Pancreas (tissue), 10 donors: ENCODE measurements at places on chromosomes 6 and 20. TPM values are rescaled to one million over a fixed set of nuclear protein-coding genes. Genes with fewer than 3 reads are reported as not detected.
A peak's percentile ranks its signal among the peaks of the same experiment; 100 is the strongest.

The RIPOR3 gene
- total RNA-seq, result 0.67 TPM

The SERPINB1 gene
- total RNA-seq, result 94.1 TPM

The TMEM151B gene
- 0.12 TPM for total RNA-seq

The SLC22A3 gene
- 0.37 TPM for total RNA-seq

The FRS3 gene
- 4.5 TPM for total RNA-seq

- no peaks in the 10 kb centered on the region for H3K4me1 ChIP-seq
- DNase-seq, result no peak
- H3K27me3 ChIP-seq, result no peaks in the 10 kb centered on the region
- no peak overlapping the region for H3K4me3 ChIP-seq
- H3K27ac ChIP-seq, result peak overlapping the region; percentile 8
Measured at GRCh38 chr6:154500769-154501577, 9.5 kb downstream of the CNKSR3 start.

DNA sequence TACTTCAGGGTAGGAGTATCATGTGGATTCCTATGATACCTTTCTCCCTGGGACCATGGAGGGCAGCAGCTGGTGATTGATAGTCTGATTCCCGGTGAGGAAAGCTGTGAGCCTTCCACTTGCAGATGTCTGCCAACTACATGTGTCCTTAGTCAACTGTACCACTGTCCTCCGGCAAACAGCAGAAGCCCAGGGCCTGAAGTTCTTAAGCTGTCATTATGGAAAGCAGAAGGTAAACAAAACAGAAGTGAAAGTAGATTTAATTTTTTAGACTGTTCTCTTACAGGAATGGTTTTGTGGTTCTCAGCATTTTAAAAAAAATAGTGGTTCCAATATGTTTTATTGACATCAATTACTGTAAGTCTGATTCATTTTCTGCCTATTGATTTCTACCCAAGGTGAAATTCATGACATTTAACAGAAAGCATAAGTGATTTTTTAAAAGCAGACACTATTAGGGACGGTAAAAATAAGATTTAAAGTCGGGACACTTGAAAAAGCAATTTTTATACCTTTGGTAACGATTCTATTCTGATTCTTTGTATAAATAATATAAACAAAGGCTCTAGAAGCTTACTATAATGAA lies 36.6 kb downstream of the PTPN1 start:
- H3K4me1 ChIP-seq, result peaks cover 11% of the 10 kb centered on the region
- no peak overlapping the region for H3K4me3 ChIP-seq
- no peaks in the 10 kb centered on the region for H3K27me3 ChIP-seq
- no peaks in the 10 kb centered on the region for H3K36me3 ChIP-seq

DNA sequence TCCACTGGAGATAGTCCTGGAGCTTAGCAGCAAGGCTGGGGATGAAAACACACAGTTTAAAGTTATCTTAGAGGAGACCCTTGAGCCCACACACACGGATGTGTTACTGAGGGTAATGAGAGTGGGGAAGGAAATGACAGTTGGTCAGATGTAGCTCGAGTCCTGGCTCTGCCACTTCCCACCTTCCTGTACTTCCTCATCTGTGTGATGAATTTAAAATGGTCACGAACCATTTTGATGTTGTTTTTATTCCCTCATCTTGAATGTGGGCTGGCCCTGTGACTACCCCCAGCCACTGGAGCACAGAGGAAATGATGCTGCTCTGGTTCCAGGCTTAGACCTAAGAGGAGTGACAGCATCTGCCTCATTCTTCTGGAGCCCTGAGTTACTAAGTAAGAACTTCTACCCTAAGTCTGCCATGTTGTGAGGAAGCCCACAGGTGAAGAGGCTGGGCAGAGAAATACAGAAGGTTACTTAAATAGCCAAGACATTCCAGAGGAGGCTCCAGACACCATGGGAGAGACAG lies 141.2 kb downstream of the NRN1 start:
- H3K27me3 ChIP-seq, result no peaks in the 10 kb centered on the region
- no peak for DNase-seq
- no peaks in the 10 kb centered on the region for H3K4me1 ChIP-seq
- H3K4me3 ChIP-seq, result no peak overlapping the region

DNA sequence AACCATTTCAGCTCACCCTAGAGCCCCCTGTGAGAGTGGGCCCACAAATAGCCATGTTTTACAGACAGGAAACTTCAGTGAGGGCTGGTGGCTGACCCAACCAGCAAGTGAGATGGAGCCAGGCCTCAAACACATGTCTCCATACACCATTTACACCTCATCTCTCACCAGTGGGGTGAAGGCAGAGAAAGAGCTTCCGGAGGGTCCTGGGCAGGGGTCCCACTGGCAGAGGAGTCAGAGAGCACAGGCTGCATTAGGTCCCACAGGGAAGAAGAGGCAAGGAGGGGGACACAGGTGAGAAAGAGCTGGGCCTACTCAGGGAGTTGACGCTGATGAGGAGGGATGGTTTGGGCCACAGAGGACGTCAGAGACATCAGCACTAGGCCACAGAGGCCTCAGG lies 172.6 kb downstream of the VEGFA start:
- no peak for DNase-seq
- no peaks in the 10 kb centered on the region for H3K27me3 ChIP-seq

- H3K27me3 ChIP-seq, result no peaks in the 10 kb centered on the region
- no peak overlapping the region for H3K27ac ChIP-seq
- H3K4me3 ChIP-seq, result no peak overlapping the region
Measured at GRCh38 chr20:47574616-47575364, 73.1 kb downstream of the NCOA3 start.

DNA sequence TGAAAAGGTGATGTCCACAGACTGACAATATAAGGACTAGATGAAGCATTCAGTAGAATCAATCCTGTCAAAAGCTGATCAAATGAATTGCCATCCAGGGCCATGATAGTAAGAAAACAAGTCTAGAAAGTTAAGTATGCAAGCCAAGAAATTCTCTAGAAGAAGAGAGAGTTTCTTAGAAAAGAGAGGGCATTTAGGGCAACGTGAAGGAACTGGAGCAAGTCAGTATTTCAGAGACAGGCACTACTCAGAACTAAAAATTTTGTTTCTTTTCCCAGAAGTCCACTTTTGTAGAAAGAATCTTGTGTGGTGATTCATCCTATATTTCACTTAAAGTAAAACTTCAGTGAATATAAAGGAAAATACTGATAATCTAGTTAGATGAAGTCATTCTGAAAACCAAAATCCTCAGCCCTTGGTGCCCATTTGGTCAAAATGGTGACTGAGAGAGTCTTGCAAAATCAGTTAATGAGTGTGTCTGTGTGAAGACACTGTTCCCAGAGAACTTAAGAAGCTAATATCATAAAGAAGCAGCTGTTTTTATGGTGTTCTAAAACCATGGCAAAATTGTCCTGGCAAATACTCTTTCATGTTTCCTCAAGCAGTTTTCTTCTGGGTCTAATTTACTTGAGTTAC lies 82.2 kb downstream of the COL19A1 start:
- H3K4me1 ChIP-seq, result no peaks in the 10 kb centered on the region
- no peak overlapping the region for H3K27ac ChIP-seq
- no peak overlapping the region for H3K4me3 ChIP-seq

- no peak overlapping the region for H3K4me3 ChIP-seq
- peak overlapping the region; percentile 78 for H3K27ac ChIP-seq
- DNase-seq, result peak; percentile 82
- H3K27me3 ChIP-seq, result no peaks in the 10 kb centered on the region
- H3K4me1 ChIP-seq, result peaks cover 11% of the 10 kb centered on the region
Measured at GRCh38 chr20:12093057-12093796, 175.5 kb downstream of the BTBD3 start.

- no peaks in the 10 kb centered on the region for H3K4me1 ChIP-seq
- H3K27me3 ChIP-seq, result no peaks in the 10 kb centered on the region
- no peak for DNase-seq
Measured at GRCh38 chr6:117607511-117607910, 5.2 kb upstream of the GOPC start.

DNA sequence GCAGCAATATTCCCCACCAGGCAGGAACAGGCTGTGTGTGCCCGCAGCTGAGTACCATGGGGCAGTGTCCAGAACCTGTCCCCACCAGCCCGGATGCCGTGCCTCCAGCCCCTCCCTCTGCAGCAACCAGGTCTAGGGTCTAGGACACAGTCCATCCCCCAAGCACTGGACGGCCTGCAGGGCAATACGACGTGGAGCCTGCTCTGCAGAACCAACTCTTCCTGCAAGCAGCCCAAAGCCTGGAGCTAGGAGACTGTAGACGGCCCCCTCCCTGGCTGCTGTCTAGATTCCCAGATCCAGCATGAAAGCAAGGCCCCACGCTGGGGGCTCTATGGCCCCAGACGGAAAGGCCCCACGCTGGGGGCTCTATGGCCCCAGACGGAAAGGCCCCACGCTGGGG lies 128.2 kb upstream of the AFDN start:
- no peaks in the 10 kb centered on the region for H3K36me3 ChIP-seq
- no peak for DNase-seq
- no peaks in the 10 kb centered on the region for H3K4me1 ChIP-seq
- H3K27me3 ChIP-seq, result no peaks in the 10 kb centered on the region

GRCh38 chr6:105994591-105995390 lies 91.3 kb upstream of the PRDM1 start:
- peak overlapping the region; percentile 29 for H3K4me3 ChIP-seq
- H3K27ac ChIP-seq, result peak overlapping the region; percentile 68
- peak; percentile 61 for DNase-seq
- H3K27me3 ChIP-seq, result peaks cover 61% of the 10 kb centered on the region
- peaks cover 7% of the 10 kb centered on the region for H3K4me1 ChIP-seq
- H3K36me3 ChIP-seq, result no peaks in the 10 kb centered on the region

GRCh38 chr6:33762713-33763112 lies 16.0 kb upstream of the IP6K3 start:
- no peaks in the 10 kb centered on the region for H3K4me1 ChIP-seq
- H3K4me3 ChIP-seq, result no peak overlapping the region
- H3K36me3 ChIP-seq, result no peaks in the 10 kb centered on the region
- H3K27ac ChIP-seq, result no peak overlapping the region
- DNase-seq, result no peak

- no peak overlapping the region for H3K27ac ChIP-seq
- H3K4me3 ChIP-seq, result no peak overlapping the region
- DNase-seq, result no peak
- no peaks in the 10 kb centered on the region for H3K36me3 ChIP-seq
Measured at GRCh38 chr20:50188879-50189680, 1.6 kb upstream of the CEBPB start.

- H3K36me3 ChIP-seq, result no peaks in the 10 kb centered on the region
- no peaks in the 10 kb centered on the region for H3K4me1 ChIP-seq
- DNase-seq, result no peak
Measured at GRCh38 chr6:158514176-158514575, 45.7 kb upstream of the TMEM181 start.

DNA sequence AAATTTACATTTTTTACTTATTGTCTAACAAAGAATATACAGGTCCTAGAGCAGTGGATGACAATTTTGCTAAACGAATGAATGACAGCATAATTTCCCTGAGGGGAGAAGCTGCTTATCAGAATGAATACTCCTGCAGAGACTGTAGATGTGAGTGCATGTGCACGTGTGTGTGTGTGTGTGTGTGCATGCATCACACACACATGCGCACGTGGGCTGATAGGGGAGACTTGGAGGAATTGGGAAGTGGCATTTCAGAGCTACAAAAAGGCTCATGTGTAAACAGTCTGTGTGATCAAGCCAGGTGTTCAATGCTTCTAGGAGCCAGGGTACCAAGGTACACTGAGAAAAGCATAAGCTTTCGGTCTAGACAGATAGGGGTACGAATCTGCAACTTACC lies 93.5 kb upstream of the SASH1 start:
- DNase-seq, result no peak
- no peaks in the 10 kb centered on the region for H3K27me3 ChIP-seq
- H3K27ac ChIP-seq, result no peak overlapping the region
- H3K4me3 ChIP-seq, result no peak overlapping the region
- peaks cover 7% of the 10 kb centered on the region for H3K4me1 ChIP-seq
